ENCODE measurements at places on chromosomes 6 and 20. TPM values are rescaled to one million over a fixed set of nuclear protein-coding genes. Genes with fewer than 3 reads are reported as not detected.

DNA sequence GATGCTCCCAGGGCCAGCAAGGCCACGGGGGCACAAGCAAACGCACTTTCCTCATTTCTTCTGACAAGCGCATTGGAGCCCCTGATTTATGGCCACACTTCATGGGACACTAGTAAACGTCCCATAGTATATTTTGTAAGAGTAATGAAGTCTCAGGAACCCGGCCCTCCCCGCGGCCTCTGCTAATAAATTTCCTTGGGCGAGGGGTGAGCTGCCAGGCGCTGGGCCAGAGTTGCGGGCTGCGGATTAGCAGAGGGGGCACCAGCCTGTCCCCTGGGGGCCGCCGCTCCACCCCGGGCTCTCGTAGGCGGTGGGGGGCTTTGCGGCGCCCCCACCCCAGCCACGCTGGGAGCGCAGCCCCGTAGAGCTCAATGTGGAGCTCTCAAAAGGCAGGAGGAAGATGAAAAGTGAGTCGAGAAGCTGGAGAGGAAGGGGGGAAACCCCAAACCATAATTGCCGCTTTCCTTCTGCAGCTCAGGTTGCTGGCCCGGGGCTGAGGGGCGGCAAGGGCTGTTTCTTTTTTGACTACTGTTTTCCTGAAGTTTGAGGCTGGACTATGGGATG is 173.6 kb downstream of the CDC5L start:
- DNase-seq, result no peak

DNA sequence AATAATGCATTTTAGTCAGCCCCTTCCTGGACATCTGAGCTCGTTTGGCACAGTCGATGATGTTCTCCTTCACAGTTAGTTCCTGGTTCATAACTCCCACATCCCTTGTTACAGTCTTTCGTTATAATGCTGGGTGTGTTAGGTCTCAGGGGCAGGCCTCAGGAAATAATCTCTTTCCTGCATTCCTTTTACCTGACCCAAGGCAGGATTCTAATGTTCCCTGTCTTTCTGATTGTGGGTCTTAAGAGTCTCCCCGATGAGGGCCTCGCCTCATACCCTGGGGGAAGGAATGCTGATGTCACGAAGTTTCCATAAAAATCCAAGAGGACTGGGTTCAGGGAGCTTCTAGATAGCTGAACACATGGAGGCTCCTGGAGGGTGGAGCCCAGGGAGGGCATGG is 104.0 kb upstream of the CARMIL1 start:
- peak; percentile 82 for DNase-seq

DNA sequence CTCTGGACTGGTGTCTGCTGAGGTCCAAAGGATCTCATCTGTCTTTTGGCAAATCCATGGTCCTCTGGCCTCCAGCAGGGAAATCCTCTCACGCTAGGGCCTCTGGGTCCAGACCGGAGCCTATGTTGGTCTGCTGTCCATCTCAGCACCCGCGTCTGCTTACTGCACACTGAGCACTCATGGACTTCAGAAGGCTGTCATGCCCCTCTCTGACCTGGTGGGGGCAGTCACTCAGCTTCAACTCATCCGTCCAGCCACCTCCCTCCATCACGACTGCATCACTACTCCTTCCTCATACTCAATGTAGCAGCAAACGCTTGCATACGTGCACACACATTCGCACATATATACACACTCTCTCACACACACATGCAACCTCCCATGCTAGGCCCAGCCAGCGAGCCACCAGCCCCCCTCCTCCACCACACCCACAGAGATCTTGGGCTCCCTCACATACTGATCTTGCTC is 33.3 kb downstream of the GABRR2 start:
- DNase-seq, result peak; percentile 52

- no peak for DNase-seq
Measured at GRCh38 chr20:41167118-41167470, 29.8 kb downstream of the PLCG1 start.

GRCh38 chr6:111600588-111601445 is 4.9 kb downstream of the TRAF3IP2 start:
- DNase-seq, result no peak

GRCh38 chr6:159720708-159721107 is 6.6 kb upstream of the WTAP start:
- DNase-seq, result peak; percentile 59

DNA sequence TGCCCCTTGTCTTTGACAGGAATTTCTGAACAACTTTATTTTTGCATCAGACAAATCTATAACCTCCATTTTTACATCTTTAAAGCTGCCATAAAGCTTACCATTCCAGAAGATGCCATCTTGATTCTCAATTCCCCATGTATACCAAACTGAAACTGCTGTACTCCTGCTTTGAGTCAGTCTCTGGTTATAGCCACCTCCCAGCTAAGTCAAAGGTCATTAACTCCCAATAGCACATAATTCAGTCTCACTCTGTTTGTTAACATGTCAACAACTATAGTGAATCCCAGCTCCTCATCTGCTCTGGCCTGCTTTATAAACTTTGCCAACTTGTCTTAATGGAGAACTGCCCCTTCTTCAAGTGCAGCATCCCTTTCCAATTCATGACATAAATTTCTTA is 343.6 kb downstream of the FRK start:
- DNase-seq, result no peak

DNA sequence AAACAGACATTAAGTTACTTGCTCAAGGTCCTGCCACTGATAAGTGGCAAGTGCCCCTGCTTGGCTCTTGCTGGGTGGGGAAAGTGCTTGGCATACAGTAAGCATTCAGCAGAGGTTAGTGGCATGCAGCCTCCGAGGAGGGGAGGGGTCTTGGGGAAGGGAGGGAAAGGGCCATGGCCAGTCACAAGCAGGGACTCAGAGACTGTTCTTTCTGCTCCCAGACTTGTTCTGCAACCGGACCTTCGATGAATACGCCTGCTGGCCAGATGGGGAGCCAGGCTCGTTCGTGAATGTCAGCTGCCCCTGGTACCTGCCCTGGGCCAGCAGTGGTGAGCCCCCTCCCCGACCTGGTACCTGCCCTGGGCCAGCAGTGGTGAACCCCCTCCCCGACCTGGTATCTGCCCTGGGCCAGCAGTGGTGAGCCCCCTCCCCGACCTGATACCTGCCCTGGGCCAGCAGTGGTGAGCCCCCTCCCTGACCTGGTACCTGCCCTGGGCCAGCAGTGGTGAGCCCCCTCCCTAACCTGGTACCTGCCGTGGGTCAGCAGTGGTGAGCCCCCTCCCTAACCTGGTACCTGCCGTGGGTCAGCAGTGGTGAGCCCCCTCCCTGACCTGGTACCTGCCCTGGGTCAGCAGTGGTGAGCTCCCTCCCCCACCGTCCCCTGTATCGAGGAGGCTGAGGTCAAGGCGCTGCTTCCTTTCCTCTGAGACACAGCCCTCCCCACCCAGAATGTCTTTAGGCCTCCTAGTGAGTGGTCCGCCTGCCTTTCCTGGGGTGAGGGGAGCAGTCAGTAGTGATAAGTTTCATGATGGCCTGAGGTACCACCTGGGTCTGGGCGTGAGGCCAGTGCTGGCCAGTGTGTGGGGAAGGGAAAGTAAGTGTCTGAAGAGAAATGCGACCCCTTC is 8.9 kb downstream of the GLP1R start:
- no peak for DNase-seq

GRCh38 chr6:127180426-127180825 is 62.0 kb downstream of the RSPO3 start:
- DNase-seq, result no peak

- DNase-seq, result peak; percentile 56
Measured at GRCh38 chr6:149891259-149891658, 6.7 kb downstream of the RAET1E start.

The ZNF311 gene
- total RNA-seq, result 0.40 TPM

The GSTA2 gene
- not detected for total RNA-seq

Measured in PC-3 (cell line).